NCI-H524 treated with DMSO at 0.1 percent for 48 hours (cell line): ENCODE measurements at places on chromosomes 12 and 14.

- no peak for DNase-seq
These were observed 62.6 kb upstream of the IGF1 start for GRCh38 chr12:102542816-102543440.

- no peak for DNase-seq
These were observed 44.5 kb downstream of the CHGA start for GRCh38 chr14:92967346-92967926.

GRCh38 chr14:79641371-79641770, 569.9 kb downstream of the DIO2 start:
- no peak for DNase-seq

GRCh38 chr12:59843260-59843843, 247.5 kb downstream of the SLC16A7 start:
- no peak for DNase-seq

GRCh38 chr12:124457287-124458219, 109.9 kb downstream of the NCOR2 start:
- DNase-seq = no peak

- DNase-seq = no peak
These were observed 6.9 kb upstream of the C14orf180 start for GRCh38 chr14:104572668-104573067.

DNA sequence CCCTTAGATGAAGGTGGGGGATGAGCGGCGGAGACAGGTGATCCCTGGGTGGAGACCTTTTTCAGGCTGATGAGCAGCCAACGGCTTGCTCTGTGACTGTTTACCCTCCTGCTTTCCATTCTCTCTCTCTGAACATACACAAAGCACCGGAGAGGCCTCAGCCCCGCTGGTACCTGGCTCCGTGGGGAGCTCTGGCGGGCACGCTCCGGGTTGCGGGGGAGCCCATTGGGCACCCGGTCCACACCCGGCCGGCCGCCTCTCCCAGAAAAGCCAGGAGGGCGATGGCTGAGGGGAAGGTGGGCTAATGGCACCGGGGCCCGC, 545 bp downstream of the SMARCC2 start:
- DNase-seq = no peak

GRCh38 chr14:23118506-23119362, at the start of gene CEBPE:
Gene CEBPE (minus strand): TSS chr14:23119255. CDS start chr14:23119091, 164 bp downstream.
- no peak for DNase-seq

DNA sequence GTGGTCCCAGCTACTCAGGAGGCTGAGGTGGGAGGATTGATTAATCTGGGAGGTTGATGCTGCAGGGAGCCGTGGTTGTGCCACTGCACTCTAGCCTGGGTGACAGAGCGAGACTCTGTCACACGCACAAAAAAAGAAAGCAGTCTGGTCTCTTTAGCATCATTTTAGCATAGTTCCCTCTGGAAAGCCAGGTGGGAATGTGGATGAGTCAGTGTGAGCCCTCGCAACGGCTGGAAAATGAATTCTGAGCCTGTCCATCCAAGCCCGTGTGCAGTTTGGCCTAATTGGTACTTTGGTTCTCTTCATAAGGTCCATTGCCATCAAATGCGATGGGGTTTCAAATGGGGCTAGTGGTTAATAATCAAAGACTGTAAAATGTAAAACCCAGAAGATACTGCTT, 2.4 kb downstream of the MYL2 start:
- DNase-seq = no peak

DNA sequence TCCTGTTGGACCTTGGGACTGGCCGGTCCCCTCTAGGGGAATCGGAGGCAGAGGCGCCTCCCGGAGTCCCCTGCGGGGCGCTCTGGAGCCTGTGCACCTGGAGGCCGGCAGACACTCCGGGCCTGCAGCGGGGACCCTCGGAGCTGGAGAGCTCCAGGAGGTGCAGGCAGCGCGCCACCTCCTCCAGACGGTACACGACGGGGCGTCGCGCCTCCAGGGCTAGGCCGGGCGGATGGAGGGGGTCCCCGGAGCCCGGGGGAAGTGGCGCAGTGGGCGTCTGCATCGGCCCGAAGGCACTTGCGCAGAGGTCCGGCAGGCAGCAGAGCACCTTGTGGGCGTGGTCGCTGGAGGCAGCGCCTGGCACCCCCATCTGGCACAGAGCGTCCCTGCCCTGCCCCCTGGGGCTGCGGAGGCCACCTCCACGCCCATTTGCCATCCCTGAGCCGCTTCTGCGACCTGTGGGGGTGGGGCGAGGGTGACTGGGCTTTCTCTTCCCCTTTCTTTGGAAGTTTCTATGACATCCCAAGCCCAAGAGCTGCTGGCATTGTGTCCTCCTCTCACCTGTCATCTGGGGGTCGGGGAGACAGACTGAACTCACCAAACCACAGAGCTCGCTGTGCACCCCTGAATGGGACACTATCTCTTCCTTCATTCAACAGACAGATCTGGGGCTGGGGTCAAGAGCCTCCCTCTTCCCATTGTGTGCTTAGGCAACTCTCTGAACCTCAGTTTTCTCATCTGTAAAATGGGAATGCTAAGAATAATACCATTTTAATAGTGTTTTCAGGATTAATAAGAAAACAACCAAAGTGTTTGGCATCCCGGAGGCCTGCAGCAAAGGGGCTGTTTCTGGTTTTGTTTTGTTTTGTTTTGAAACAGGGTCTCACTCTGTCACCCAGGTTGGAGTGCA, 37.5 kb upstream of the CORO1C start:
- peak; percentile 44 for DNase-seq

DNA sequence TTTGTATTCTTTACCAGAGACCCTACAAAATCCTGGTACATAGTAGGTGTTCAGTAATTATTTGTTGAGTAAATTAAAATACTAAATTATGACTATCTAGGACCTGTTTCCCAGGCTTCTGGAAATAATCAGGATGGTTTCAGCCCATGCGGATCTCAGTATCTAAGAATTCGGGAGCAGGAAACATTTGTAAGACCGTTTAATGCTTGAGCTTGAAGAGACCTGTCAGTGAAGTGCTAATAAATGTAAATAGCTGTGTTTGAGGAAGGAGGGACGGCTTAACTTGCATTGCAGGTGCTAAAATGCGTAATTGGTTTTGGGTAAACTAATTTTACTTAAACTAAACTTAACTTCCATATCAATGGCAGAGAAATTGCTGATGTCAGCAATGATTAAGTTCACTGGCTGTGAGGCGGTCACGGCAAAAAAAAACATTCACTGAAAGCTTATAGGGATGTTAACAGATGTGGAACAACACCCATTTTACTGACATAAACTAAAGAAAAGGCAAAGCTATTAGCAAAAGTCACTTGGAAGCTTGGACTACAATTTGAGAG, 28.6 kb upstream of the AEBP2 start:
- no peak for DNase-seq

DNA sequence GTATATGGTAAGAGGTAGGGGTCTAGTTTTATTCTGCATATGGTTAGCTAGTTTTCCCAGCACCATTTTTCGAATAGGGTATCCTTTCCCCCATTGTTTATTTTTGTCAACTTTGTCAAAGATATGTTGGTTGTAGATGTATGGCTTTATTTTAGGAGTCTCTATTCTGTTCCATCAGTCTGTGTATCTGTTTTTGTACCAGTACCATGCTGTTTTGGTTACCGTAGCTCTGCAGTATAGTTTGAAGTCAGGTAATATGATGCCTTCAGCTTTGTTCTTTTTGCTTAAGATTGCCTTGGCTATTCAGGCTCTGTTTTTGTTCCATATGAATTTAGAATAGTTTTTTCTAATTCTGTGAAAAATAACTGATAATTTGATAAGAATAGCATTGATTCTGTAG, 24.9 kb downstream of the TBK1 start:
- no peak for DNase-seq

DNA sequence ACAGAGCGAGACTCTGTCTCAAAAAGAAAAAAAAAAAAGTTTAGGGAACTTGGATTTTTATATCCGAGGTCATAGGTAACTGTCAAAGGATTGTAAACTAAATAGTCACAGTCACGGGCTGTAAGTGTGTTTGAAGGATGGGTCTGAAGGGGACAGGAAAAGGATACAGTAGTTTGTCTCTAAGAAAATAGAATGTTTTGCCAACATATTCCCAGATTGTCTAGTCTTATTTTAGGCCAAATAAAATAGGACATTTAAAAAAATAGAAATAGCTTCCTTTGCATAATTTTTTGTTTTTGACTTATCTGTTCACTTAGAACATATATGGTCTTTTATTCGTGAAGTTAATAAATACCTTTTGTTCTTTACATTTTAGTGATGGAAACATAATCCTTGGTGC, 24.2 kb upstream of the REP15 start:
- DNase-seq = no peak

- DNase-seq = no peak
These were observed 106.1 kb downstream of the SLC15A5 start for GRCh38 chr12:16171348-16171747.

- DNase-seq = peak; percentile 22
These were observed 1071.1 kb upstream of the FLRT2 start for GRCh38 chr14:84458881-84459280.

GRCh38 chr14:55097881-55098560, 31.0 kb upstream of the LGALS3 start:
- no peak for DNase-seq

DNA sequence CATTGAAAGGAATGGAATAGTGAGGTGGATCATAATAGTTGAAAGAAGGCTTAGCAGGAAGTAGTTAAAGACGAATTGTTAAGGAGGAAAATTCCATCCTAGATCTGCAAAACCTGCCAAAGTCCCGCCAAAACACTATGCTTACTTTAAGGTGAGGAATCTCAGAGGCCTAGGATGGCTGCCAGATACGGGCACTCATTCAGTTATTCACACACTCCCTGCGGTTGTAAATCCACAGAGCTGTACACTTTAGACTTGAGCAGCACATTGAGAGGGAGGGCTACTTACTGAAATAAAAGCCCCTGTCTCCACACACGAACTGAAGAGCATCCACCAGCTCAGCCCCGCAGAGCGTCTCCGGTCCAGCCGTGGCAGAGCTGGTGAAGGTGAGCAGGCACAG, 5.0 kb downstream of the IGF1 start:
- DNase-seq = no peak

- DNase-seq = no peak
These were observed 6.0 kb upstream of the CPNE6 start for GRCh38 chr14:24065408-24065807.

- no peak for DNase-seq
These were observed 99.2 kb downstream of the EML1 start for GRCh38 chr14:99892406-99892805.

DNA sequence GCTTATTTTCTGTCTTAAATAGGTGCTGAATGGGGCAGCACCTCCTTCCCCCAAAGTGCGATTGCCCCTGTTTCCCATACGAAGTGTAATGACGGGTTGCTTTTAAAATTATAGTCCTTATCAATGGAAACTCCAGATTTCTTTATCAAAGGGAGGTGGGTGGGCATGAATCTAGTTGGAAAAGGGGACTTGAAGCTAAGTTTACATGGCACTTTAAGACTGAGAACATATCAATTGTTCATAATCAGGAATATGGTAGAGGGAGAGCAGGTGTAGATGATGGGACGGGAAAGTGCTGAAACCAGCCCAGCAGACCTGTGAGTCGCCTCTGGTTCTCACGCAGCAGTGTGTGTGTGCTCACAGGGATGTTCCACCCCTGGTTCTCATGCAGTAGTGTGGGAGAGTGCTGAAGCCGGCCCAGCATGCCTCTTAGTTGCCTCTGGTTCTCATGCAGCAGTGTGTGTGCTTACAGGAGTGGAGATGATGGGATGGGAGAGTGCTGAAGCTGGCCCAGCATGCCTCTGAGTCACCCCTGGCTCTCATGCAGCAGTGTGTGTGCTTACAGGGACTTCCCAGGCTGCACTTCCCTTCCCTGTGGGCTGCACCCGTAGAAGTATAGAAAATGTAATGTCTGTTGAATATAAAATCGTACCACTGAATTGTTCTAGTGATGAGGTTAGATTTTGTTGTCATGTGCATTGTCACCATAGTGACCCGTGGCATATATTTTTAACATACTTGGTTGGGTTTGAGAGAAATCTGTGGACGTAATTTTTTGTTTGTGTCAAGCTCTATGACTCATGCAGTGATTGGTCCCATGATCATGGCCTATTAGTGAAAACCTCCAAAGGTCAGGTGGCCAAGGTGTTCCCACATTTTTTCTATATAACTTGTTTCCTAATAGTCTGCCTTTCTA, 51.6 kb downstream of the GPATCH2L start:
- DNase-seq = no peak

- no peak for DNase-seq
These were observed 6.3 kb upstream of the PWP1 start for GRCh38 chr12:107679336-107679735.

- no peak for DNase-seq
These were observed 110.1 kb downstream of the TXNDC16 start for GRCh38 chr14:52442166-52442565.

- no peak for DNase-seq
These were observed 204.0 kb downstream of the AACS start for GRCh38 chr12:125269276-125269675.

- DNase-seq = no peak
These were observed 151.2 kb upstream of the CRY1 start for GRCh38 chr12:107244584-107244983.

- no peak for DNase-seq
These were observed 36.4 kb upstream of the SYT10 start for GRCh38 chr12:33476058-33476457.

DNA sequence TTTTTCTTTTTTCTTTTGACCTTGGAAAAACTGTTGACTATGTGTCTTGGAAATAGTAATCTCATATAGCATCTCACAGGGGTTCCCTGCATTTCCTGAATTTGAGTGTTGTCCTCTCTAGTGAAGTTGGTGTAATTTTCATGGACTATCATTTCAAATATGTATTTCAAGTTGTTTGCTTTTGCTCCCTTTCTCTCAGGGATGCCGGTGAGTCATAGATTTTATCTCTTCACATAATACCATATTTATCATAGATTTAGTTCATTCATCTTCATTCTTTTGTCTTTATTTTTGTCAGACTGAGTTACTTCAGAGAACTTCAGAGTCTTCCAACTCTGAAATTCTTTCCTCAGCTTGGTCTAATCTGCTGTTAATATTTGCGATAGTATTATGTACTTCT, 1320.6 kb downstream of the LRFN5 start:
- DNase-seq = no peak

- DNase-seq = no peak
These were observed 1.4 kb upstream of the MAP4K5 start for GRCh38 chr14:50533806-50534205.

GRCh38 chr12:70068743-70069142, 174.5 kb upstream of the CNOT2 start:
- DNase-seq = no peak

GRCh38 chr12:52182384-52182783, 9.4 kb downstream of the KRT80 start:
- DNase-seq = peak; percentile 46

DNA sequence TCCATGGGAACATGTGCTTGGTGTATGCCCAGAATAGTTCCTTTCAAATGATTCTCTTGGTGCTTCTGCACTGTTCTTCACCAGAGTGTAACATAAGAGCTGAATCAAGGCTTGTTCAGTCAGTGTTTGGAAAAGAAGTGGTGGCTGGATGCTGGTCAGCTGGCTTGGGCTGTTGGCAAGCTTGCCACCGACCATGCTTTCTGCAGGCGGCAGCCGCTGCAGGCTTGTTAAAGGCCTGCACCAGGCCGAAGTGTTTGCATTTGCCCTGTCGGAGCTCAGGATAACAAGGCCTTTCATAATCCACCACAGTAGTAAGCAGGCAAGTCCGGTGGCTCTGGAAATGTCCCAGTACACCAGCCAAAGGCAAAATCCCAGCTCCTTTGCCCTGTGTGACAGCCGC, 26.9 kb downstream of the DAAM1 start:
- no peak for DNase-seq

- DNase-seq = no peak
These were observed 1.6 kb downstream of the MARK3 start for GRCh38 chr14:103386713-103387329.

- peak; percentile 53 for DNase-seq
These were observed 46.1 kb downstream of the UBE3B start for GRCh38 chr12:109523504-109523903.
